ENCODE measurements at places on chromosomes 12 and 14.

DNA sequence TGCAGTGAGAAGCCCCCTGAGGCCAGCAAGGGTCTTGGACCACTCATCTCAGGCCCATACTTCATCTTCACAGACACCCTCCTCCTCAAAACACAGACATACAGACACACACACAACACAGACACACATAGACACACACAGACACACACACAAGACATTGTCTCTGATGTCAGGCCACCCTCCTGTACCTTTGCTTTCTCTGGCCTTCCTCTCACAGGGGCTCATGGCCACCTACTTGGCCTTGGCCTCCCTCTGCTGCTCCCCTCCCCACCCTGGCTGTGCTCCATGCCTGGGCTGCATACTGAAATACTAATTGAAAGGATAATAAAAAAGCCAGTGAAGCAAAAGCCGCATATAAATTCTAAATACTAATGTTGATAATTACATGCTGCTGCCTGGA, 1.6 kb upstream of the SYNDIG1L start:
- no peak for DNase-seq

DNA sequence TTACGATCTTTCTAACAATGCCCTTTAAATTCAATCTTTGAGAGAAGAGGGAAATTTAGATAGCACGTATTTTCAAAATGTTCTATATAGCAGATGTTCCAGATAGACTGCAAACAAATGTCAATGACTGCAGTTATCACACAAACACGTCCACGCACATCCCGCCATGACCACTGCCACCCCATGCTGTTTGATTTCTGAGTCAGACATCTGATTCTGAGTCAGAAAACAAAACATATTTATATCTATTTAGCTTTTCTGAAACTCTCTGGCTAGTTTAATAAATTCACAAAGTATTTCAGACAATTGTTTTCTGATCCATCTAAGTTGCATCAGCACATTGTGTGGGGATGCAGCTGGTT, 105.9 kb upstream of the BCAT1 start:
- no peak for DNase-seq

- no peak for DNase-seq
Measured at GRCh38 chr12:115541891-115542421, 735.5 kb downstream of the MED13L start.

DNA sequence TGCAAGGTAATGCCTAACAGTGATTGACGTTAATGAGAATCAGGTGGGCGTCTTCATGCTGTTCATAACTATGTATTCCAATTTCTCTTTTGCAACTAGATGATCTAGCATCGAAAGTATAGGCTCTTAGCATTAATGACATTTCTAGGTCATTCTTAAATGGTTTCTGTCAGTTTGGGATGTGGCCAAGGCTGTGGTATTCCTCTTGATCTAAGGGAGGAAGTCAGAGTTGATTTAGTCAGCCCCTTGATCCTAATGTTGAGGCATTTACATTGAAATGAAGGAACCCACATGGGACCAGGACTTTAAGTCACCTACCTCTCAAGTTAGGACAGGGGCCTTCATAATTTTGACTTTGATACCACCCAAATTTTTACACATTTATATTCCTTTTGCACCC, 448.1 kb downstream of the NPAS3 start:
- DNase-seq = no peak

DNA sequence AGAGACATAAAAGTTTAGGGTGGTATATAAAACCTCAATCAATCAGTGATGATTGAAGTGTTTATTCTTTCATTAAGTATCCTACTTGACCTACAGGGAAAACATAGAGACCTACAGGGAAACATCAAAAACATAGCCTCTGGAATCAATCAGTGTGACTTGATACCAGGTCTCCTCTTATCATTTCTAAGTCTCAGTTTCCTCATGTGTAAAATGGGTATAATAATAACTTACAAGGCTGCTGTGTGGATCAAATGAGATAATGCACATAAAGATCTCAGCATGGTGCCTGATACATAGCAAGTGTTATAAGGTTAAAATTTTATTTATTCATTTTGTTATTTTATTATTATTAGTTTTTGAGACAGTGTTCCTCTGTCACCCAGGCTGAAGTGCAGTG, 22.2 kb upstream of the GNPTAB start:
- no peak for DNase-seq

GRCh38 chr12:117489671-117490070, 128.2 kb upstream of the NOS1 start:
- DNase-seq = no peak
